Smooth muscle cell of bladder (primary cell): ENCODE measurements at places on chromosomes 11 and 22. TPM values are rescaled to one million over a fixed set of nuclear protein-coding genes. Genes with fewer than 3 reads are reported as not detected.

The C11orf87 gene
- under 0.01 TPM in 1 of 2 replicates, not detected in the other for total RNA-seq

The SOX10 gene
- total RNA-seq: not detected in 2 replicates

The SHISA8 gene
- not detected in 2 replicates for total RNA-seq

The CCDC116 gene
- total RNA-seq: 0.14 and 0.18 TPM in 2 replicates

The TTC9C gene
- total RNA-seq: 34.0 and 37.4 TPM in 2 replicates

The VPREB1 gene
- not detected in 2 replicates for total RNA-seq

The GRIK4 gene
- total RNA-seq: 0.09 and 0.14 TPM in 2 replicates

The XKR3 gene
- total RNA-seq: not detected in 2 replicates

The ACR gene
- total RNA-seq: not detected in 2 replicates

The PDGFB gene
- total RNA-seq: 0.09 and 0.14 TPM in 2 replicates

The NCF4 gene
- total RNA-seq: not detected in 2 replicates

The C11orf86 gene
- 0.28 TPM in 2 replicates for total RNA-seq

The SYNGR1 gene
- 19.5 TPM in 2 replicates for total RNA-seq

The DUSP8 gene
- under 0.01 and 0.09 TPM in 2 replicates for total RNA-seq

The OR52I1 gene
- total RNA-seq: not detected in 2 replicates

The PIK3C2A gene
- total RNA-seq: 43.9 and 44.2 TPM in 2 replicates

The OR52H1 gene
- total RNA-seq: 0.43 and 0.65 TPM in 2 replicates

The UBE2L3 gene
- total RNA-seq: 25.5 and 28.9 TPM in 2 replicates

The OR10A2 gene
- not detected in 2 replicates for total RNA-seq

The LINC01488 gene
- not detected in 2 replicates for total RNA-seq

The SPTBN2 gene
- 0.43 and 1.1 TPM in 2 replicates for total RNA-seq

The ARHGAP8 gene
- 0.28 and 0.74 TPM in 2 replicates for total RNA-seq

The ABTB2 gene
- total RNA-seq: 3.1 and 3.8 TPM in 2 replicates

The FZD4 gene
- total RNA-seq: 30.6 and 33.7 TPM in 2 replicates

The CYP2D6 gene
- total RNA-seq: 0.14 and 1.6 TPM in 2 replicates

The CRYBB2 gene
- not detected in 2 replicates for total RNA-seq

The CREB3L1 gene
- total RNA-seq: 30.7 and 45.7 TPM in 2 replicates

The RTN4R gene
- 0.14 and 0.28 TPM in 2 replicates for total RNA-seq

The TRPM5 gene
- not detected in 2 replicates for total RNA-seq

The CD6 gene
- not detected in 2 replicates for total RNA-seq

The PSMA1 gene
- total RNA-seq: 129 and 154 TPM in 2 replicates
